NCI-H1417 (cell line): ENCODE measurements at places on chromosomes 5 and 9.

DNA sequence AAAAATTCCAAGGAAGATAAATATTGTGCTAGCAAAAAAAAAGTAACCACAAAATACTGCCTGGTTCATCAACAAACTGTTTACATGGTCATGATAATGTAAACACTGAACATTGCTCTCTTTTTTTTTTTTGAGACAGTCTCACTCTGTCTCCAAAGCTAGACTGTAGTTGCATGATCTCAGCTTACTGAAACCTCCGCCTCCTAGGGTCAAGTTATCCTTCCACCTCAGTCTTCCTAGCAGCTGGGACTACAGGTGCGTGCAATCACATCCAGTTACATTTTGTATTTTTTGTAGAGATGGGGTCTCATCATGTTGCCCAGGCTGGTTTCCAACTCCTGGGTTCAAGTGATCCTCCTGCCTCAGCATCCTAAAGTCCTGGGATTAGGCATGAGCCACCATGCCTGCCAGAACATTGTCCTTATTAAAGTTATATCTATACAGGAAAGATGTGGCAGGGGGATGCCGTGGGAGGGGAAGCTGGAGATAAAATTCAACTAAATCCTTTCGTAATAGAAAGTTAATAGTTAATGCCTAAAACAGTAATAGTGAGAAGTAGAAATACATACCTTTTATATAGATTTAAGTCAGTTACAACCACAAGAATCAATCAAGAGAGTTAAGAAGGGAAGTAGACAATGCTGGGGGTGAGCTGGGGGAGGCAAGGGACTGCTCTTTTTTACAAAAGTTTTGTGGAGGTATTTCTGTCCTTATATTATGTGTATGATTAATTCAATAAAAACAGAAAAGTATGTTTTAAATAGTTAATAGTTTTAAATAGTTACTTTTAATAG, 52.3 kb downstream of the RGMB start:
- DNase-seq = no peak

GRCh38 chr9:124503713-124504529, 3.3 kb downstream of the NR5A1 start:
- no peak for DNase-seq

GRCh38 chr9:4299005-4299795, 668 bp downstream of the GLIS3 start:
- DNase-seq = no peak

- DNase-seq = no peak
These were observed 98.0 kb downstream of the EHMT1 start for GRCh38 chr9:137716694-137717287.

DNA sequence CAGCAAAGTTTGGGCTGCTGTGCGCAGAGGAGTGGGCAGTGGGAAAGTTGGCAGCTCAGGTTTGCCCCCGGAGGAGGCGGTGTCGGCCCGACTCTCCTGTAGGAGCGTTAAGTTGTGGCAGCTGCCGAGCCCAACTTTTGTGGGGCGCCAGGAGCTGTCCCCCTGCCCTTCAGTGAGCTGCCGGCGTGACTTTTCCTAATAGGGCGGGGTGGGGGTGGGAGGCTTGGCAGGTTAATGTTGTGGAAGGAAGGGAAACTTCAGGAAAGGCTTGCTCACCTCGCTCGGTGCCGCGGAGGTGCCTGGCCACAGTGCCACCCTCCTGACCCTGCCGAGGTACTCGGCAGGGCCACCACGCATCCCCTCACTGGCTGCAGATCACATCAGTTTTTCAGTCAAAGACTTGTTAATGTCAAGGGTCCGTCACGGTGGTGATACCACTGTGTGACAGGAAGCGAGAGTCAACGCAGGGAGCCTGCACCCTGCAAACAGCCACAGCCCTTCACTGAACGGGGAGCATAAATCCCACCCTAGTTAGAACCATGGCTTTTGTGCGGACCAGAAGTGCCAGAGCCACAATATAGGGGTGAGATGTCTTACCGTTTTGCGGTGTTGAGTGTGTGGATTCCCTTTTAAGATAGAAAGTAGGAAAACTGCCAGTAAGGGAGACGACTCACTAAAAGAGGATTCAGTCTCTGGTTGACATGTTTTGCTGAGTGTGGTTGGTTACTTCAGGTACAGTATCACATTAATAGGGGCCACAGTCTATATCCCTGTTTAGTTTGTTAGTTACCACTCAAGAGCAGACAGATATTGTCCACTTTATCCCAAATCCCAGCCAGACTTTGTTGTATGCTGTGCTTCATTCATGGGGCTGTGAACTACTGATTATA, 796 bp downstream of the LNPEP start:
- DNase-seq = peak; percentile 41

GRCh38 chr9:123990427-123990826, 21.1 kb upstream of the LHX2 start:
- peak; percentile 24 for DNase-seq

DNA sequence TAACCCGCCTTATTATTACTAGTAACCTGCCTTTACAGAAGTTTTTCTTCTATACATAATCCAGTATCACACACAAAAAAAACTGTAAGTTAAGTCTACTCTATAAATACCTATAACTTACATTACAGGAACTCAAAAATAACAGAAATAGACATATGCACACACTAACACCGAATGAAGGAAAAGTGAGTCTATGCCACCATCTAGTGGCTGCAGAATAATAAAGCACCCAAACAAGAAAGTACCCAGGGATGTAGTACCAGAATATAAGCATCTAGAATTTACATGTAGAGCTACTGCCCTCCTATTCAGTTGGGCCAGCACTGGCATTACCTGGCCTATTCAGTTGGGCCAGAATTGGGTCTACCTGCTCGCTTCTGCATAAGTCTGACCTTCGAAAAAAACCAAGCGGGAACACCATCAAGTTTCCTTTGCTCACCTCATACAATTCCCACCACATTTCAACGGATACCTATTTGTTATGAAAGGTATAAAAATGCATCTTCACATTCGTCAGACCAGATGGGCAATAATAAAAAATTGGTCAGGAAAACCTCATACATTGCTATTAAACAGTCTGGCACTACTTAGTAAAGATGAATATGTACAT, 4.0 kb upstream of the NIPSNAP3A start:
- DNase-seq = peak; percentile 65

- no peak for DNase-seq
These were observed 126.0 kb downstream of the SUSD1 start for GRCh38 chr9:112048924-112049691.

DNA sequence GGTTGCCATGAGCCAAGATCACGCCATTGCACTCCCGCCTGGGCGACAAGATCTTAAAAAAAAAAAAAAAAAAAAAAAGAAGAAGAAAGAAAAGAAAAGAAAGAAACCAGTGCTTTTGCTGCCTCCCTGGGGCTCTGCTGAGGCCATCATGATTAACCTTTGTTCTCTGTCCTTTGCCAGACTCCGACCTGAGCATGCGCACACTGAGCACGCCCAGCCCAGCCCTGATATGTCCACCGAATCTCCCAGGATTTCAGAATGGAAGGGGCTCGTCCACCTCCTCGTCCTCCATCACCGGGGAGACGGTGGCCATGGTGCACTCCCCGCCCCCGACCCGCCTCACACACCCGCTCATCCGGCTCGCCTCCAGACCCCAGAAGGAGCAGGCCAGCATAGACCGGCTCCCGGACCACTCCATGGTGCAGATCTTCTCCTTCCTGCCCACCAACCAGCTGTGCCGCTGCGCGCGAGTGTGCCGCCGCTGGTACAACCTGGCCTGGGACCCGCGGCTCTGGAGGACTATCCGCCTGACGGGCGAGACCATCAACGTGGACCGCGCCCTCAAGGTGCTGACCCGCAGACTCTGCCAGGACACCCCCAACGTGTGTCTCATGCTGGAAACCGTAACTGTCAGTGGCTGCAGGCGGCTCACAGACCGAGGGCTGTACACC, 251.7 kb downstream of the MARCHF11 start:
- DNase-seq = no peak

DNA sequence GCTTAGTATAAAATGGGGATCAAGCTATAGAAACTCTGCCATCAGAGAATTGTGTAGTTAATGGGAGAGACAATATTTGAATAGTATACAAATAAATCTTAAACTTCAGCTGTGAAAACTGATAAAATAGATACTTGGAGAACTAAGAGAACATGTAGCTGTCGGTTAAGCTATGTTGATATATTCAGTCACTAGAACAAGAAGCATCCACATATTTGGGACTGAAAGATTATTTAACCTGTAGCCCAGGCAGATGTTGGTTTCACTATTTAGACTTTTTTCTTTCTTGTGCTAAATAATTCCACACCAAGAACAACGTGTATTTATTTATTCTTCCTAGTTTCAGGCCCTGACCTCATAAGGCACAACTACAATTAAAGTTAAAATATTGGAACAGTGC, 521.0 kb upstream of the CCNG1 start:
- DNase-seq = no peak

DNA sequence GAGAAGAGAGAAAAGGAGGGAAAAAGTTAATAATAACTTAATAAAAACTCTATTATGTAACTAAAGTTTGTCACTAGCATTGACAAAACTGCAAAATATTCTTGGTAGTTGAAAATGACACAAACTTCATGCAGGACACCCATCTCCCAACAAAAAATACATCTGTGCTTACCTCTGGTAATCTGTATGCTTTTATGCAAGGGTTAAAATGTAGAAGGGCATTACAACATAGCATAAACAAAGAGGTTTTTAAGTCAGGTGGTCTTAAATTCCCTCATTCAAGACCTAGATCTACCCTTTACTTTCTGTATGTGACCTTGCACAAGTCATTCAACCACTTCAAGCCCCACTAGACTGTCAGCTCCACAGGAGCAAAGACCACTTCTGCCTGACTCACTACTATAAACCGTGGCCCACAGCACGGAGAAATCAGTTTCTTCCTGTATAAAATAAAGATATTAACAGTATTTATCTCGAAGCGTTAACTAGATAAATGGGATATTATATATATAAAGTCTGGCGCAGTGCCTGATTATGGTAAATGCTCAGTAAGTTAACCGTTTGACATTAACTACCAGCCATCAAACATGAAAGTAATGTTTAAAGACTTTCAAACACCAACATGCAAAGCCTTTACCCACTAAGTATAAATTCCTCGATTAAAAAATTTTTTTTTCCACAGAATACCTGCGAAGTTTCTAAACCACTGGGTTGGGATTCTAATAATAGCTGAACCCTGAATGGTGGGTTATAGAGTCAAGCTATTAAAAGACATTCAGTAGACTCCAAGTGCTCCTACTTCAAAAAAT, 2.0 kb downstream of the FBXL17 start:
- DNase-seq = no peak

DNA sequence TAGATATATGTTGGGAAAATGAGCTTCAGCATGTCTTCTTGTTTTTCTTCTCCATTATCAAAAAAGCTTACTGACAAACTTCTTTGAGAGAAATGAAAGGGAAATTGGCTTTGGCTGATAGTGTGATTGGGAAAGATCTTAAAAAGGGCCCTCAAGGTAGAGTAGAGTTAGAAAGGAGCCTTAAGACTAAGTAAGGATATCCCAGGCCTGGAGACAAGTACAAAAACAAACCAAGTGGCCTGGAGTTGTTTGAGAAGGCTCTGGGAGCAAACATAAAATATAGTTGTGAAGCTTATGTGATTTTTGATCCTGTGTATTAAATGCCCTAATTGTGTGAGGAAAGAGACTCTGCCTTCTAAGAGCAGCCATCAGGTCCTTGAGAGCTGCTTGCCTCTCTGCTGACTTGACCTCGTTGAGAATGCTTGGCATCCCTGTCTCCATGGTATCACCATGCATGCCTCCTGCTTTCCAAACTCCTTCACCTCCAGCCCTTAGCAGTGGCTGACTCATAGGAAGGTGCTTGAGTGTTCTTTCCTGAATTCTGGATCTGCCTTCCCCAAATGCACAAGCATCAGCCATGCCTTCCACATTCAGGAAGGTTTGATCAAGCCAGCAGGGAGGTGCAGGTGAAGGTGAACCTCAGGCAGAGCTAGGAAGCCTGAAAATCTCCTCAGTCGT, 78.9 kb downstream of the SMARCA2 start:
- DNase-seq = peak; percentile 39

DNA sequence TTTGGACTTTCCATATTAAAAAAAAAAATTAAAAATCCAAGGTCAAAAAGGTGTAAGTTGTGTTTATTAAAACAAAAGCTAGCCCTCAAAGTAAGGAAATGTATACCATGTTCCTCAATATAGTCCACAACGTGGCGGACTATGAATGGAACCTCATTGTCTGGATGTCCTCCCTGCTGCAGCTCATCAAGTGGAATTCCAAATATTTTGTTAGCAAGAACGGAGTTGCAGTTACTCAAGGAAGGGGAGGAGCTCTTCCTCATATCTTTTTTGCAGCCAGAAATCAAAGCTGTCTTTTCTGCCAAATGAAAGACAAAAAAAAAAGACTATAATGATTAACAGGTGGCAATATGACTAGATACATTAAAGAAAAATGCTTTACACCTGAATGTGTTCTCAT, 14.0 kb downstream of the FAM13B start:
- DNase-seq = no peak

- DNase-seq = no peak
These were observed 34.4 kb upstream of the GNE start for GRCh38 chr9:36292641-36293040.

DNA sequence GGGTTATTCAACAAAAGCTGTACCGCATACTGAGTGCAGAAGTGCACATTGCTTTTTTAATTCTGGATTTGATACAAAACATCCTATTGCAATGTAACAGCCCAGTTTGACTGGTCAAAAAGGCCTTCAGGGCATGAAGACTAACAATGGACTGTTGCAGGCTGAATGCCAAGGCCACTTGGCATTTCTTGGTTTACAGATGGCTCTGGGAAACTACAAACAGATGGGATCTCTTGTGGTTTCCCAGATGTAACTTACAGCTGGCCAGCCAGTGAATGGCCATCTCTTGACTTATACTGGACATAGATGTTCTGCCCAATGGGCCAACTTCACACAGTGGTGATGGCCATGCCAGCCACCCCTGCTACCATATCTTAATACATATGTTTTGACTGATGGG, 36.8 kb downstream of the UGT3A2 start:
- DNase-seq = no peak

- DNase-seq = no peak
These were observed 21.3 kb upstream of the NCS1 start for GRCh38 chr9:130150779-130151382.

GRCh38 chr5:54719384-54720283, 202.1 kb downstream of the SNX18 start:
- DNase-seq = no peak

- DNase-seq = no peak
These were observed 93.3 kb downstream of the DAPK1 start for GRCh38 chr9:87590996-87591395.

DNA sequence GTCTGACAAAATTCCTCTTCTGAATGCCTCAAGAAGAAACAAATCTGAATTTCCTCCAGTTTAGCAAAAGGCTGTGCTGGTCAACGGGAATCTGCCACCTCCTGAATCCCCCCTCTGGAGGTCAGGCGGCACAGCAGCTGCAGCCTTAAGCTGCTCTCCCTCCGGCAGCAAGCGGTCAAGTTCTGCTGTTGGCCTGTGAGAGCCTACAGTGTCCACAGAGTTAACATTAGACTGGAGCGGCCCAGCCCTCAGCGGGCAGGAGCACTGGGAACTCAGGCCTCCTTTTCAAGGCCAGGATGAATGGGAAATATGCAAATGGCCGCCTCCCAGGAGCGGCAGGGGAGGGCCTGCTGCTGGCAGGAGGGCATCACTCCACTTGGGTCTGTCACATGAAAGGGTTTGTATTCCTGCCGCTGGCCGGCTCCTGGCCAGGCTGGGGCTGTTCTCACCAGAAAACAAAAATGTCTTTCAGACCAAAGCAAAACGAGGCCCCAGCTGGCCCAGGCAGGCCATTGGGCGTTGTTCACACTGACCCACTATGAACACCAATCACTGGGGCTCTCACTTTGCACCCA, 8.2 kb downstream of the ACSL6 start:
- no peak for DNase-seq

GRCh38 chr9:113591899-113592625, 128.5 kb downstream of the RGS3 start:
- DNase-seq = no peak
